Stimulated activated CD8-positive, alpha-beta memory T cell treated with anti-CD3 and anti-CD28 coated beads, Interleukin-12 subunit alpha, Interleukin-12 subunit beta, amount 100 ng/mL, for 1 hour (primary cell): ENCODE measurements at places on chromosomes 2 and 18.

DNA sequence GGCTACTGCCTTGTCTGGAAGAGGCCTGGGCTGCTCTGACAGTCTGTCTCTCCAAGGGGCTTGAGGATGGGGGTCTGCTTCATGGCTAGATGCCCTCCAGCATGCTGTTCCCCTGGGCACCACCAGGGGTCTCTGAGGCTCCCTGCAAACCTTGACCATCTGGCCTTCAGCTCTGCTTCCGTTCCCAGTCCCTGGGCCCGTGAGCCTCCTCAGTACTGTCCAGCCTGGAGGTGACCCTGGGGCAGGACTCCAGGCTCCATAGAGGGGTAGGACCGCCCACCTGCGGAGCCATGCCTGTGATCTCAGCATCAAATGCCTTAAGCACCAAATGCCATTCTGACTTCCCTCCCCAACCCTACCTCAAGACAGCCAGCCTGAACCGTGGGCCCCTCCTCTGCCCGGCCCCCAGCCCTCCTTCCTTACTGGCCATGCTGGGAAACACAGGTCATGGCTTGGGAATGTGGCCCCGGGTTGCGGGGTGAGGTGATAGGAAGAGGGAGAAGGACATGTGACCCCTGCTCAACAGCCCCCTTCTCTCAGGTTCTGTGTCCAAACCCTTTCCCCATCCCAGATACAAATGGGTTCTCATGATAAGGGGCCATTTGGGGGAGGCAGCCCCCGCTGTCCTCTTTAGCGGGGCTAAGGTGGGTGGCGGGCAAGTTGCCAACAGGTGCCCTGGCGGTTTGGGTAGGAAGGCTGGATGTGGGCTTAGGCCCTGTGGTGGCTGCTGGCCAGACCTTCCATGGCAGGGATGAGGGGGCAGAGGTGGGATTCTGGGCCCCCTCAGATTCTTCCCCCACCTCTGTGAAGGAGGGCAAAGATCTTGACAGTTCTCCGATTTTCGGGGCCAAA is 25.0 kb downstream of the SPEG start:
- DNase-seq = no peak

DNA sequence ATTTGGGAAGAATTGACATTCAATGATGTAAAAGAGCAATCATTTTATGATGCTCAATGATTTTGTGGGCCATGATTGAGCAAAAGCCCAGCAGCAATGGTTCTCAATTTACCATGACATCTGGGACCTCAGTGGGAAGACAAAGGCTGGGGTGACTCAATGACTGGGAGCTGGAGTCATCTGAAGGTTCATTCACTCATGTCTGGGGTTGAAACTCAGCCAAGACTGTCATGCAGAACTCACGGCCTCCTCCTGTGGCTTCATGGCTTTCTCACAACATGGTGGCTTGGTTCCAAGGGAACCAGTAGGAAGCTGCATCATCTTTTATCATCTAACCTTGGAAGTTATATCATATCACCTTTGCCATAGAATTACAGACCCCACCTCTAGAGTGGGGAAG is 45.1 kb upstream of the CD226 start:
- no peak for DNase-seq

DNA sequence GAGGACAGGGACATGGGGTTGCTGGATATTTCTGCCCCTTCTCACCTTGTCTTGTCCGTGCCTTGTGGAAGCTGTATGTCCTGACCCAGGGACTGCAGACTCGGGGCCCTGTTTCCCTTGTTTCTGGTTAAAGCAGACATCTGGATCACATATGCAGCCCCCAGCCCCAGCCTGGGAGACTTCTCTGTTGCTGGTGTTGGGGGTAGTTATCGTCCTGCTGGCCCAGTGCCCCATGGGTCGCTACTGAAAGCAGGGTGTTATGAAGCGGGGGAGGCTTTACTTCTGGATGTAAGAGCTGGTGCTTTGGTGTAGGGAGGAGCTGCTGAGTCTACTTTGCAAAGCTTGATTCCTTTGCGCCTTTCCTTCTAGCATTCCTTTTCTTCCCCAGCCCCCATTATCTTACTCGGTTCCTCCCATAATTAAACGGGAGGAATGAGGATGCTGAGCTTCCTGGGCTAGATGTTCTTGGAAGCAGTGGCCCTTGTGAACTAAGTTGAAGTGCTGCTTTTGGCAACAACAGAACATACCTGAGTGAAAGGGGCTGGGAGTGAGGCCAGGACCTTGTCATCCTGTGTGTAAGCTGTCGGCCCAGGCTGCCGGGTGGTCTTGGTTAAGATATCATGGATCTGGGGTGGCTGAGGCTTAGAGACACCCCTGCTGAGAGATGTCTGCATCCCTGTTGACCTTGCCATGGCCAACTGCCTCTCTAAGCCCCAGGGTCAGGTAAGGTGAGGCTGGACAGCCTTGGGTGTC is 3.4 kb downstream of the TET3 start:
- no peak for DNase-seq

DNA sequence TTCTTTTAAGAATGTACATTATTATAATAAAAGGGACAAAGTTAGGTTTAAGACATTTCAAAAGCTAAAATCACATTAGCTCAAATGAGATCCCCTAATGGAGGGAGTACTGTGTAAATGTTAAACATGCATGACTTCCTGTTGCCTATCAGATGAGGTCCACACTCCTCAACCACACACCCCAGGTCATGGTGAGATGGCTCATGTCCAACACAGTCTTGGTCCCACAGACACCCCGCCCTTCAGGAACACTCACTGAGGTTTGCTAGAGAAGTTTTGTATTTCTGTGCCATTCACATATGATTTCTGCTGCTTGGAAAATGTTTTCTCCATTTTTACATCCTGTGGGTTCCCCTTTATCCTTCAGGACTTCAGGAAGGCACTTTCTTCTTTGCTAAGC is 491.0 kb downstream of the SOX11 start:
- no peak for DNase-seq

GRCh38 chr2:8454797-8455196 is 227.1 kb upstream of the ID2 start:
- DNase-seq = no peak

DNA sequence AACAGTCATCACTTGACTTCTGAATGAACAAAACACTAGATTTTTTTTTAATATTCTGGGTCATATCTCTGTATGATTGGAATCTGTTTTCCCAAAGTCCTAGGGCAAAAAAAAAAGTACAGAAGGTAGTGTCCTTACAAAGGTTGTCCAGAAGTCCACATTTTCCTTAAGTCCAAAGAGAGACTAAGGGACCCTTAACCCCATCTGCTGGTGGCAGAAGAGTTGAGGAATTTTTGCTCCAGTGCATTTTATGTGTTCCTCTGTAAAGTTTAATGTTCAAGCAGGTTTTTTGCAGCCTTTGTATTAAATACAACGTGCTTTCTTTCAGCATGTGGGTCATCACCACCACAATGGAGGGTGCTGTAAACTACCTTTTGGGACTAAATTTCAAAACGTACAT is 215.9 kb downstream of the SP3 start:
- no peak for DNase-seq

DNA sequence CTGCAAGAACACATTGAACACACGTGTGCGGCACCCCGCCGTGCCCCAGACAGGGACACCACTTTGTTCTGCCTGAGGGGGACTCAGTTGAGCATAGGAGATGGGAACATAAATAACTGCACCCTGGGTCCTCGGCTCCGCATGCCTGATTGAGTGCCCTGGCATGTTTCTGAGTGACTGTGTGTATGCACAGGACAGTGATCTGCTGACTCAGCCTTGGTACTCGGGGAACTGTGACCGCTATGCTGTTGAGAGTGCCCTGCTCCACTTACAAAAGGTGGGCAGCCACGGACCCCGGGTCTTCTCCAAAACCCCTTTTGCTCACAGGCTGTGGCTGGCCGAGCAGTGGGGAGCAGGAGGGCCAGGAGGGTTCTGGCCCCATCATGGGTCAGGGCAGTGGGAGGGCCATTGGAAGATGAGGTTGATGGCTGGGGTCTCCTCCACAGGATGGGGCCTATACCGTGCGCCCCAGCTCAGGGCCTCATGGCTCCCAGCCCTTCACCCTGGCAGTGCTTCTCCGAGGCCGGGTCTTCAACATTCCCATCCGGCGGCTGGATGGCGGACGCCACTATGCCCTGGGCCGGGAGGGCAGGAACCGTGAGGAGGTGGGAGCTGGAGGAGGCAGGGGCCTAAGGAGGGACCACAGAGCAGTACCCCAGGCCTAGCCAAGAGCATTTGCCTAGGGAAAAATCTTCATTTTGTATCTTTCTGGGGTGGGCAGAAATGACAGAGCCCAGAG is 16.9 kb downstream of the SH2D6 start:
- no peak for DNase-seq

- no peak for DNase-seq
These were observed 41.6 kb downstream of the NIFK start for GRCh38 chr2:121695171-121695451.

DNA sequence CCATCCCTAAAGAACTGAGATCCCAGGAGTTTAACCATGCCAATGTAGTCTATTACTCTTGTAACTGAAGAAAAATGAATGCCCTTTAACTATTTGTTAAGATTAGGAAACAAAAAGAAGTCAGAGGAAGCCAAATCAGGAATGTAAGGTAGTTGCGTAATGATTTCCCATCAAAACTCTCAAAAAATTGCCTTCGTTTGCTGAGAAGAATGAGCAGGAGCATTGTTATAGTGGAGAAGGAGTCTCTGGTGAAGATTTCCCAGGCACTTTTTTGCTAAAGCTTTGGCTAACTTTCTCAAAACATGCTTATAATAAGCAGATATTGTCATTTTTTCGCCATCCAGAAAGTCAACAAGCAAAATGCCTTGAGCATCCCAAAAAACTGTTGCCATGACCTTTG is 224.0 kb upstream of the SIX2 start:
- DNase-seq = no peak

DNA sequence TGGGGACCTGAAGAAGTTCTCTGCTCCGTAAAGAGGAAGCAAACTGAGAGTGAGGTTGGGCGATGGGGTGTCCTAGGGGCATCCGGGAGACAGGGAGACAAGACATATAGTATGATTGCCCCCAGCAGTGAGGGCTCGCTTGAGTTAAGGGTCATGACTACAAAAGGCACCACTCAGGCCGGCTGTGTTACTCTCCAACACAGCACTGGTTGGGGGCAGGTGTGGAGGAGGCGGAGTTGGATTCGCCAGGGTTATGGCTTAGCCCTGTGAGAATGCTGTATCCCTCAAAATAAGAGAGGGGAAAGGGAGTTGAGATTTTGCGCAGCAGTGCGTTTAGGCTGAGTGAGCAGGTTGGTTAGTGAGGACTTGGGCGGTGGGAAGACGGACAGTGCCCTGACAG is 12.0 kb downstream of the DYSF start:
- no peak for DNase-seq

- DNase-seq = no peak
These were observed 3.9 kb downstream of the DUSP28 start for GRCh38 chr2:240563951-240564560.

DNA sequence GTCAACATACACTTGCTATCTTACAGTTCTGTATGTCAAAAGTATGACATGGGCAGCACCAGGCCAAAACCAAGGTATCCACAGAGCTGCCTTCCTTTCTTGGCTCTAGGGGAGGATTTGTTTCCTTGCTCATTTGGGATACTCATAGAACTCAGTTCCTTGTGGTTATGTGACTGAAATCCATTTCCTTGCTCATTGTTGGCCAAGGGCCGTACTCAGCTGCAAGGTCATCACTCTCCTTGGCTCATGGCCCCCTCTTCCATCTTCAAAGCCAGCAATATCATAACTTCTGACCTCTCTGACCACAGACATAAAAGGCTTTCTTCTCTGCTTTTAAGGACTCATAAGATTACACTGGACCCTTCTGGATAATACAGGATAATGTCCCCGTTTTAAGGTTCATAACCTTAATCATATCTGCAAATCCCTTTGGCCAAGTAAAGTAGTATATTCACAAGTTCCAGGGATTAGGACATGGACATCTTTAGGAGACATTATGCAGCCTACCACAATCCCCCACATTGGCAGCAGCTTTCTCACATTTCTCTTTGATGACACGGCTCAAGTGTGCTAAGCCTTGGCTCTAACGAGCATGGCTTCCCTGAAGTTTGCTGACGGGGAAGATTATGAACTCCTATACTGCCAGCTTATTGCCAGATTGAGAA is 20.9 kb downstream of the TMEM237 start:
- DNase-seq = no peak
